ENCODE measurements at places on chromosomes 1 and 21.

DNA sequence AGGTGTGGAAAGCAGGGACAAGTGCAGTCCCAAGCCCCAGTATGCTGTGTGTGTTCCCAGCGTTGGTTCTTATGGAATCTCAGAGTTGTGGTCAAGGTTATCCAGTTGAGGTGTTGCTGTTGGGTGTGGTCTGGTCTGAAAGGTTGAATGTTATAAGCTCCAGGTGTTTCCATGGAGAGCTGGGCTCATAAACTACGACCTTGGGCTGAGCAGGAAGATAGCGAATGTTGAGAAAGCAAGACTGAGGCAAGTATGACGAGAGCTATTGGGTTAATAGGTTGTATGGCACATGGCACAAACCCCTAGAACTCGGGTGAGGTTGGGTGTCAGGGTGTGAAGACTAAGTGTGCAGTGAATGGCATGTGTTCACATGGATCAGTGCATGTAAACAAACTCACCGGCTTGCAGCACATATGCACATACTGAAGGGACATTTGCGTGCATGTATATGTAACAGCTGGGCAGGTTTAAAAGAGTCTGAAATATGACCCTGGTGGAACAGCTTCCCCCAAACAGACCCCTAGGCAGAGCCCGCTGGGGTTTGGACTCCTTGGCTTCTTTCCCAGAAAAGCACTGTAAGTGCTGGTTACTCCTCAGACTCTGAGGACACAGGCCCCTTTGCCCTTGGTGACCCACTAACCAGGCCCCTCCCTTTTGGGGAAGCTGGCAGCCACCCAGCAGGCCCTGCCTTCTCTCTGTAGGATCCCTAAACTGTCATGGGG is 117.5 kb downstream of the NAV1 start:
- no peak for DNase-seq

DNA sequence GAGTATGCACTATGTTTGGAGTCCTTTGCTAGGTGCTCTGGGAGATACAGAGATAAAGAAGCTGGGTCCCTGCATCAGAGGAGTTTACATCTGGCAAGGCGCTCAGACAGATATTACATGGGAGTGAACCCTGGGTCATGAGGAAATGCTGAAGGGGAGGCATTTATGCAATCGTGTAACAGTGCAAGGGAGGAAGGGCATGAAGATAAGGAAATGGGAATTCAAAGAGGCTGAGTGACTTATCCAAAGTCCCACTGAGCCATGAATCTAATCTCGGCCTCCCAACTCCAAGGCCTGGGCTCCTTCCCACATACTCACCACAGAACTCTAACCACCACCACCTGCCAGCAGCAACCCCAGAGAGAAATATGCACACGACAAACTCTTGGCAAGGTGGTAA is 51.6 kb downstream of the FAM163A start:
- no peak for DNase-seq

DNA sequence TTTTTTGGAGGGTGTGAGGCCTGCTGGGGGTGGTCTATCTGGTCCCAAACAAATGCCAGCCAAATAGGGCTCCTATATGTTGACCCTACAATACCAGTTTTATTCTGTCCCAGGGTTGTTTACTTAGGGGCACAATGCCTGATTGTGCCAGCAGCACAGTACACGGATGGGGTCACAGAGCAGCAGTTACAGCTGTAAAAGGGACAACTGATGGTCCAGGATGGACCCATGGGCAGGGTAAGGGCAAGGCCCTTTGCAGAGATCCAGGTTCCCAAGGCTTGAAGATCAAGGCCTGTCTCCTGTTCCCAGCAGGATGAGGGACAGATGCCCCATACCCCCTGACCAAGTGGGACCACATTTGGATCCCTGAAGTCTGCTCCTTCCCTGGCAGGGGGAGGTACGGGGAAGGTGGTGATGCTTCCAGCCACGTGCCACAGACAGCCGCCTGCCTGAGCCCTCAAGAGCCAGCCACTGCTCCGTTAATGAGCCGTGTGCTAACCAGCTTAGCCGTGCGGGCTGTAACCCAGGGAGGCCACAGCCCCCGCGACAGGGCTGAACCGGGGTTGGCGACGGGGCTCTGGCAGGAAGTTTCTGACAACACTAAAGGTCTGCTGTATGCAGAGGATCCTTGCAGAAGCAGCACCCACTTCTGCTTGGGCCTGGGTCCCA is 18.2 kb downstream of the SLC6A9 start:
- no peak for DNase-seq

- DNase-seq = no peak
Observed at GRCh38 chr1:178551940-178552339, 39.0 kb downstream of the TEX35 start.

DNA sequence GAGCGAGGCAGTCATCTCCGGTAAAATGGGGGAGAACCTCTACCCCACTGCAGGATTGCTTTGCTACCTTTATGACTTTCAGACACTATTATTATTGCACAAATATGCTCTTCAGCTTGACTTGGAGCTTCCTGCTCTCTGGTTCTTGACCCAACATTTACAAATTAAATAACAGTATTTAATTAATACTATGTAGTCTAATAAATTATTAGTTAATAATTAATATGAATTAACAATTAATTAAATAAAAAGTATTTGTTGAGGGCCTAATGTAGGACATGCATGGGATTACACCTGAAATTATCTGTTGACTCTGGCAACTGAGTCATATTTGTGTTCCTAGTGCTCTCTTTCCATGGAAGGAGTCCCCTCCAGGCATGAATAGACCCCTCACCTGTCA is 359.9 kb downstream of the SIPA1L2 start:
- no peak for DNase-seq

DNA sequence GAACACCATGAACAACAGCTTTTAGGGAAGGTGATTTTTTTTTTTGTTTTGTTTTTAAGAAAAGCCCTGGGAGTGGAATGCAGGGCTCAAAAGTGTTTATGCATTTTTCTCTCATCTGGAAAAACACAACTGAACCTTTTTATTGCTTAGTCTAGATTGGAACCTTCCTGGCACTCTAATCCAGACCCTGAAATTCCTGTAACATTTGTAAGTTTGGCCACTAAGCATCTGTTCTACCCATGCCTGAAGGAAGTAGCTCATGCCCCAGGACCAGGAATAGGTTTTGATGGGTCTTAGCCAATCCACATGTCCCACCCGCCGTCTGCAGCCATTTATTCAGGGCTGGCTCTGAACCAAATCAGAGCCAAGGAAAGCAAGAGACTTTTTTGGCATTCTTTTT is 39.7 kb upstream of the SLC2A1 start:
- no peak for DNase-seq

- peak; percentile 43 for DNase-seq
Observed at GRCh38 chr1:200445213-200445612, 35.4 kb upstream of the ZNF281 start.

DNA sequence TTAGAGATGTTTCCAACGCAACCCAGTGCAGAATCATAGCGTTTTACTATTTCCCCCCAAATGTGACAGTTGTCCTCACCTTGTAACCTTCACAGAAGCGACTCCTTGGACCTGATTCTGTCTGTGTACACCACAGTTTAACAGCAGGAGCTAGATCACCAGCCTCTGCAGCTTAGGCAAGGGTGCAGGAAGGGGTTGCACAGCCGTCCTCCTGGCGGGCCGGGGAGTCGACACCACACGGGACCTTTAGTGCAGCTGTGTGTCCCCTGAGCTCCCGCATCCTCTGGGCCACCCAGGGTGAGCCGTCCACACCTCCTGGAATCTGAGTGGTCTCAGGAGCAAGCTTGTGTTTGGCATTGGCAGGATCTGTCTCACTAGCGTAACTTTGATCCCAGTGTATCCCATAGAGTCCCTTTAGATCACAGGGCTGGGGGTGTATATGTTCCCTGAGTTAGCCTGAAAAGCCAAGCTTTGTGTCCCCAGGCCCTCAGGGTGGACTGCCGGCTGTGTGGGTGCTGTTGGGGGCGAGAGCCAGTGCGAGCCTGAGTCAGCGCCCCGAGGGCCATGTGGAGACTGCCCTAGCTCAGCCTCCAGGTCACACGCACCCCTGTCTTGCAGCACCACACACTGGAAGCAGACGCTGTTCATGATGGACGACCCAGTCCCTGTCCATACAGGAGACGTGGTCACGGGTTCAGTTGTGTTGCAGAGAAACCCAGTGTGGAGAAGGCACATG is 27.5 kb downstream of the PRMT2 start:
- no peak for DNase-seq

GRCh38 chr21:37292941-37293340 is 25.8 kb upstream of the VPS26C start:
- no peak for DNase-seq

GRCh38 chr1:42721926-42722325 is 18.1 kb downstream of the CLDN19 start:
- DNase-seq = no peak

- no peak for DNase-seq
Observed at GRCh38 chr1:61978796-61979195, 215.9 kb upstream of the L1TD1 start.

DNA sequence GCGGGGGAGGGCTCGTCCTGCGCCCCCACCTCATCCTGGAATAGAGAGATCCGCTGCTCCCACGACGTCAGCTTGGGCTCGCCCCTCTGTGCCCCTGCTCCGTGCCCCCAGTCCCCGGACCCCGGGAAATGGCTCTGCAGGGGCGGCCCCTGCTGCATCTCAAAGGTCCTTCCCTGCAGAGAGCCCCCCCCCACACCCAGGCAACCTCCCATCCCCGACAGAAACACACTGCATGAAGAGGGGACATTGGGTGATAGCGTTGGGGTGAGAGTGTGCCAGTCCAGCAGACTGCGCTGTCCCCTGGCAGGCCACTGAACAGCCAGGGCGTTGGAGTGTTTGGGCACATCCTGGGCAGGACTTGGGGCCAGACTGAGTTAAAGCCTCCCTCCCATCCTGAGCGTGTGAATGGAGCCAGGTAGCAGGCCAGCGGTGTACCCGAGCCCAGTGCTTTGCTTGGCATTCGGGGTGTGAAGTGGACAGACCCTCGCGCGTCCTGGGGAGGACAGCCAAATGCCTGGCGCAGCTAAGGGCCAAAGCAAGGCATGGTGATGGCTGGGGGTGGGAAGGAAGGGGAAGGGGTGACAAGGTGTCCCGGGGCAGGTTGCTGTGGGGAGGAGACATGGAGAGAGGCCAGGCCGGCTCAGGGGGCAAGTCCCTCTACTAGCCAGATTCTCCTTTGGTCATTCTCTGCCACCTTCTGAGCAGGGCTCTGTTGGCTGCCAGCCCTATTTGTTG is 633 bp upstream of the ETNK2 start:
- DNase-seq = no peak

DNA sequence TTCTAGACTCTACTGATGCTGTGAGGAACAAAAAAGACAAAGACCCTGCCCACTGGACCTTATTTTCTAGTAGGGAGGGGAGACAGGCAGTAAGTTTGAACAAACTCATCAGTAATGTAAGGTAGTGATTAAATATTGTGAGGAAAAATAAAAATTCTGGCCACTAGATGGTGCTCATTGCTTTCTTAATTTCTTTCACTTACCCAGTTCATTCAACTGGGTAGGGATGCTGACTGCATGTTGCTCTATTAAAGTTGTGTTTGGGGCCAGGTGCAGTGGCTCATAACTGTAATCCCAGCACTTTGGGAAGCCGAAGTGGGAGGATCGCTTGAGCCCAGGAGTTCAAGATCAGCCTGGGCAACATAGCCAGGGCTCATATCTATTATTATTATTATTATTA is 6.3 kb upstream of the KYAT3 start:
- no peak for DNase-seq

DNA sequence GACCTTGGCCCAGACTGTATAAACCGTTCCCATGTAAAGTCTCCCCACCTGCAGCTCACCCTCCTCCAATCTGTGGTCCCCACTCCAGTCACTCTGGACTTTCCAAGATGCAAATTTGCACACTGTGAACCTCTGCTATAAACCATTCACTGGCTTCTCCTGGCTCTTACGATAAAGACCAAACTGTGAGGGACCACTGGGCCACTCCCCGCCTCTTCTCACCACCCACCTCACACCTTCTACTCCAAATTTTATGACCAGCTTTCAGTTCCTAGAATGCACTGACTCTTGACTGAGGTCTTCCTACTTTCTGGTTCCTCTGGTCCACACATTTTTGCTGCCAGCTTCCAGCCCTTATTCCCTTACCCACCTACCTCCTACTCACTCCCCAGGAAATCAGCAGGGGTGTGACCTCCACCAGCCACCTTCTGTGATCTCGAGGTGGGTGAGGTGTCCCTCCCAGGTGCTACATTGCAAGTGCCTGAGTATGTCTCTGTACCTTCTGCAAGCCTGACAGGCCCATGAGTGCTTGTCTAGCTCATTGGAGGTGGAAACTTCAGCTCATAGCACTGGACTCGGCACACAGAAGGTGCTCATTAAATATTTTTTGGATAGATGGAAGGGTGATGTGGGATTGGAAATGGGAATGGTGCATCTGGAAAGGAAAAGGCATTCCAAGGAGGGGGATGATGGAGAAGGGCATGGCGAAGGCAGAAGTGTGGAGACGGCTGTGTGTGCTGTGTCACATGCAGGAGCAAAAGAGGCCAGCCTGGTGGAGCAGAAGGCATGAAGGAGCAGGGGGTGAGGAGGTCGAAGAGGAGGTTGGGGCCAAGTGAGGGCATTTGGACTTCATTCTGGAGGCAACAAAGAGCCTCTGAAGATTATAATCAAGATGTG is 15.6 kb upstream of the CSF1 start:
- no peak for DNase-seq

GRCh38 chr1:21217812-21218596 is 41.3 kb upstream of the EIF4G3 start:
- DNase-seq = peak; percentile 64

GRCh38 chr1:232473900-232474299 is 156.0 kb downstream of the SIPA1L2 start:
- DNase-seq = no peak

DNA sequence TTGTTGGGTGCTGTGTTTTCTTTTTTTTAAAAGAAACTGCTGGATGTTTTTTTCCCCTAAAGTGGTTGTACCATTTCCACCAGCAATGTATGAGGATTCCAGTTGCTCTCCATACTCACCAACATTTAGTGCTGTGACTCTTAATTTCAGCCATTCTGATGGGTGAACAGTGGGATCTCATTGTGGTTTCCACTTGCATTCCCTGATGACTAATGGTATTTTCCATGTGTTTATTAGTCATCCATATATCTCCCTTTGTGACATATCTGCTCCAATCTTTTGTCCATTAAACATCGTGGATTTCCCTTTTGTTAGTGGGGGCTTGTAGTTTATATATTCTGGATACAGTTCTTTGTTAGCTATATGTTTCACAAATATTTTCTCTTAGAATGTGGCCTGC is 206.0 kb downstream of the CAMTA1 start:
- no peak for DNase-seq

GRCh38 chr1:54575605-54576290 is 27.7 kb downstream of the ACOT11 start:
- no peak for DNase-seq

- DNase-seq = no peak
Observed at GRCh38 chr1:13662493-13662892, 37.5 kb upstream of the PRDM2 start.

All from stimulated activated CD4-positive, alpha-beta T cell treated with anti-CD3 and anti-CD28 coated beads, Interleukin-15, amount 100 ng/mL, for 24 hours (primary cell).